ENCODE measurements at places on chromosomes 4 and X.

- DNase-seq: no peak
These were observed 48.6 kb downstream of the DCLK2 start for GRCh38 chr4:150126864-150127203.

GRCh38 chrX:109619771-109620170, 5.2 kb downstream of the KCNE5 start:
- DNase-seq: no peak

DNA sequence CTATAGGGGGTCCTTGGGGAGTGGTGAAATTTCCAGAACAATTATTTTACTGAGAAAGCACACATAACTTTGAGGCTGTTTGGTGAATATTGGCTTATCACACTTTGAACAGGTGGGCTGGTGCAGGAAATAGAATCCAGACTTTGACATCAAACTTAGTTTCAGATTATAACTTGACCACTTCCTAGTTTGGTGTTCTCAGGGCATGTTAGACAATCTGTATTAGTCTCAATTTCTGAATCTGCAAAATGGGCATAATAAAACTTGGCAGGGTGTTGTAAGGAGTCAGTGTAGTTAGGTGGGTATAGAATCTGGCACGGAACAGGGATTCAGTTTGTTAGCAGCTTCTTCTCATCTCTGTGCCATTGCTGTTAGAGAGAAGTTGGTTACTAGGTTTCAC, 43.3 kb upstream of the MBNL3 start:
- DNase-seq: no peak

DNA sequence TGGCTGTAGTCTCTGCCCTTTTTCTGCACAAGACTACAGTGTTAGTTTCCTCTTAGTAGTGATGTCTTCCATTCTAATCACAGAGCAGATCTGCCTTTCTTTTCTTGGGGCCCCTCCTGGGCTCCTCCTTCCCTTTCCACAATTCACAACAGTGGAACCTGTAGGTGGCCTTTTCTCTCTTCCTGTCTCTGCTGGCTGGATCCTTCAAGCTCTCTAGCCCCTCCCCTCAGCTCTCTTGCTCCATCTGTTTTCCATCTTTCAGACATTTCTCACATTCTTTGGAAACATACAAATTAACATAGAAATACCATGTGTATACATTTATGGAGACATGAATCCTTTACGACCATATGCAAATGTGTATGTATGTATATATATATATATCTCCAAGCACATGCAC, 304 bp upstream of the SPIN2A start:
- no peak for DNase-seq

DNA sequence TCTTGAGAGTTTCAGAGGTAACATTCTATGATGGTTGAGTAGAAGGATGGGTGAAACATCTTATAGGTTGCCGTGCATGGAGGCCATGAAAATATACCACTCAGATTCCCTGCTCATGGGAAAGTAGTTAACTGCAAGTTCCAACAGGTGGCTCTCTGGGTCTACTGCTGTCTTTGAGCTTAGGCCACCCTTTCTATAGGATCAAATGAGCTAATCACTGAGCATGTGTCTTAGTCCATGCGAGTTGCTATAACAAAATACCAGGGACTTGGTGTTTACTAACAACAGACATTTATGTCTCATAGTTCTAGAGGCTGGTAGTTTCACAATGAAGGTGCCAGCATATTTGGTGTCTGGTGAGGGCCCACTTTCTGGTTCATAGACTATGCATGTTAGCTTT, 144.8 kb upstream of the UNC5C start:
- DNase-seq: no peak

- DNase-seq: no peak
These were observed 101.6 kb downstream of the FAM193A start for GRCh38 chr4:2637956-2638552.

DNA sequence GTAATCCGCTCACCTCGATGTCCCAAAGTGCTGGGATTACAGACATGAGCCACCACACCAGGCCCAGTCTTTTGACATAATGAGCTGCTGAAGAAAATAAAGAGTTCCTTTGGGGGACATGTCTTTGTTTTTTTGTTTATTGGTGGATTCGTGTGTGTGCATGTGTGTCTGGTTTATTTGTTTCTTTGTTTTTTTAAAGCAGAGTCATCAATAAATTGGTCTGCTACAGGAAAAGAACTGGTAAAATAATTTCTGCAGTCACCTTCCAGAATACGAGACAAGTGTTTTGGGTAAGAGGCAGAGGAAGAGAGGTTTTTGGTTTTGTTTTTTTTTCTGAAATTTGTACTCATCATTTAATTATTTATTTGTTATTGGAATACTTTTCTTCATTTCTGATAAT, 51.5 kb upstream of the PPP3CA start:
- DNase-seq: no peak

GRCh38 chr4:682490-683172, 6.3 kb downstream of the SLC49A3 start:
- DNase-seq: no peak

- DNase-seq: no peak
These were observed 67.9 kb downstream of the KLHL34 start for GRCh38 chrX:21590012-21590776.

DNA sequence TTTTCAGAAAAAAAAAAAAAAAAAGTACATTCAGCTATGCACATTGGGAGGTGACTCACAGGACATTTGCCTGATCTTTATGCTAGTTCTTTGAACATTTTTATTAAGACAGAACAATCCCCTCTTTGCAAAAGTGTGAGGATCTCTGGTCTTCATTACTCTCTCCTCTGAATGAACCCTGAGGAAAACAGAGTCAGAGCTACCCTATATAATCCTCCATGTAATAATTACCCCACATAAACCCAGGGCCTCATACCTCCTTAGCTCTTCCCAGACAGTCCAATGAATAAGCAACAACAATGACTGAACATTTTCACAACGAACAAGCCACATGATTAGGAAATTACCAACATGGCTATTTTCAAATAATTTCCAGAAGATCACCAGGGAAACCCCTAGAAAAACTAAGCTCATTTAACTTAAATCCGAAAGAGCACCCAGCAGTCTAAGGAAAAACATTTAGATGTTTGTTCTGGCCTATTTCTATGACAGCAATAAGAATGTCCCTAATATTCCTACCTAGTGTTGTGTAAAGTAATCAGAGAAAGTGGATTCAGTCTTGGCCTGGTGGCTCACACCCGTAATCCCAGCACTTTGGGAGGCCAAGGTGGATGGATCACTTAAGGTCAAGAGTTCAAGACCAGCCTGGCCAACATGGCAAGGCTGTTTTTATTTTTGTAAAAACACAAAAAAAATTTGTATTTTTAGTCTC, 37.8 kb downstream of the TBC1D9 start:
- peak; percentile 78 for DNase-seq

DNA sequence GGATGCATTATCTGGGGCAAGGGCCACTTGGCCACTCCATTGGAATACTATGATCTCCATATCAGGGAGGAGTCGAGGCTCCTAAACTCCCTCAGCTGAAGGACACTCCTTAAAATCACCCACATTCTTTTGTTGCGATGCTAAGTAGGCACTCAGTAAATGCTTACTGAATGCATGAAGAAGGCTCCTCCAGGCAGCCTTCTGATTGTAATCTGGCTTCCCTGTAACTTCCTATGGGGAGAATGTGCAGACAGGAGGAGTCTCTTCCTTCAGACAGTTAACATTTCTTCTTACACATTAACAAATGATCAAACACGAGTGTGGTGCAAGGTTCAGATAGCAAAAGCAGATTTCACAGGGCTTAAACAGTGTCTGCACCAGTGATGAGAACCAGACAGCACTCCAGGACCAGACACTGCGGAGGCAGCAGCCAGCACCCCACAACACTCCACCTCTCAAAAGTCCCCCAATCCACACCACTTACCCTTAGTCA, 21.4 kb upstream of the USO1 start:
- DNase-seq: no peak

GRCh38 chr4:76758290-76758882, 139.6 kb downstream of the SOWAHB start:
- peak; percentile 80 for DNase-seq

GRCh38 chrX:99301990-99302389, 1108.1 kb downstream of the PCDH19 start:
- no peak for DNase-seq

DNA sequence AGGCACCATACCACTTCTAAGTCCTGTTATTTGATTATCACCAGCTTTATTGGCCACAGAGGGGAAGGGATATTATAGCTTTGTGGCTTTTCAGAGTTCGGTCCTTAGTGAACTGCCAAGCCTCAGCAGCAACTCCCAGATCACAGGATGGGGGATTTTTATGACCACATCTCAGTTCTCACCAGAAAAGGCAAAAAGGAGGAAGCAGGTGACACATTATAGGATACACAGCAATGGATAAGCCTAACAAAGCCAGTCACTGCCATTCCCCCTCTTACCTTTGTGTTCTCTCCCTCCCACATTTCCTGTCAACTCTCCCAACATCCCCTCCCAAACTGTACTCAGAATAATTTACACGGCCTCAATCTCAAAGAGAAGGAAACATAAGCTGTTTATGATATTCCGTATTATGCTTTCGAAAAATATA, 142.8 kb downstream of the MGST2 start:
- no peak for DNase-seq

GRCh38 chr4:105605493-105605892, 53.1 kb downstream of the ARHGEF38 start:
- peak; percentile 29 for DNase-seq

- DNase-seq: no peak
These were observed 114.5 kb downstream of the COL4A6 start for GRCh38 chrX:108323751-108324150.

DNA sequence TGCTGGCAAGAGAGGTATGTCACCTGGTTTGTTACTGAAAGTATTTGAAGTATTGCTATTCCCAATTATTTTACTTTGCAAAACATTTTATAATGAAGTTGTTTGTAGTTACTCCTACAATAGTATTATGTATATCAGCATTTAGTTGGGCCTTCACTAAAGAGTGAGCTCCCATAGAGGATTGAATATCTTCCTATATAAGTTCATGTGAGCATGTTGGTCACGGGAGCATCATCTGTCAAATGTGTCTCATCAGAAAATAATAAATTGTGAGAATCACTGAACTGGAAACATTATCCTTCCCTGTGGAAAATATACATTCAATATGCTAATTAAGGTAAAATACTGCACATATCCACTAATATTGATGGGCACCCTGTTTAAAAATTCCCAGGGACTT, 360.1 kb upstream of the ADGRL3 start:
- DNase-seq: no peak

DNA sequence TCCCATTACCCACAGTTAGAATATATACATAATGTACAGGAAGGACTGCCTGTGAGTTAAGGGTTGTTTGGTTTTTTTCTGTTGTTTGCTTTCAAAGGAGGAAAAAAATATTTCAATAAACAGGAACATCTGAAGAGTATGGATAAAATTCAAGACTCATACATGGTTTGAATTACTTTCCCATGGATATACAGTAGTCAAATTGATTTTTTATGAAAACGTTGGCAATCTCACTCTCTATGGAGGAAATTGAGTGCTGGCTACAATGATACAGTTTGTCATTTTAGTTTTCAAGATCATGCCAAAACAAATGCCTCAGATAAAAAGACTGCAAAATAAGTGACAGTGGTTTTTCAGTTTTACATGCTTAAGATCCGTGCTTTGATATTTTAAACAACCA, 116.6 kb downstream of the SH3RF1 start:
- no peak for DNase-seq

- DNase-seq: no peak
These were observed 115.2 kb downstream of the MBNL3 start for GRCh38 chrX:132373610-132374009.

GRCh38 chr4:22202975-22203710, 254.6 kb upstream of the KCNIP4 start:
- no peak for DNase-seq

DNA sequence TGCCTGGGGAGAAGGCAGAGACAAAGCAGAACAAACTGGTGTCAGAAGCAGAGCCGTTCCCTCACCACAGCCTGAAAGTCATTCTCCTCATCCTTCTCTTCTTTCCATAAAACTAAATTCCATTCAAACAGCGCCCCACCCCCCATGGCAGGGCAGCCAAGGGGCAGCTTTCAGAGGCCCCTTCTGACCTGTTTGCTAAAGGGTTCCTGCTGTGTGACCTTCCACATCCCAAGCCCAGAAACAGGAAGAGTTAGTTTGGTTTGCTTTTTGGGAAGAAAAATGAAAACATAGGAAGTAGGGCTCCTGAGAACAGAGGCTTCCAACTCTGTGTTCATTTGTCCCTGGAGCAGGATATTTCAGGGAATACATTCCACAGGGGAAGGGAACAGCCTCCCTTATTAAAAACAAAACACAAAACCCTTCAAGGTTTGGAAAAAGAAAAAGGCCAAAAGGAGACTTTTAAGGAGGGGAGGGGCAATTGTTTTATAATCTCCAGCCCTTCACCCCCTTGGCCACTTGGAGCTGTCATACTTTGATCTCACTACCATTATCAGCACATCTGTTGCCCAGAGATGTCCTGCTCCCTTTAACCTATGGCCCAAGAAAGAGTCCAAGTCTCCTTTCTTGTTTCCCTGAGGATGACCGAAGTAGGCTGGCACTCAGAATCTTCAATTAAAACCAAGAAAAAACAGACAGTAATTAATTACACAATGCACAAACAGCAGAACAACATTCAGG, 25.3 kb downstream of the STARD8 start:
- no peak for DNase-seq

GRCh38 chr4:94498502-94498901, 46.8 kb downstream of the PDLIM5 start:
- no peak for DNase-seq

GRCh38 chrX:69503782-69504625, at the start of gene NALF2:
NALF2 (plus strand) TSS chrX:69504326; CDS start chrX:69505283, 957 bp downstream.
- DNase-seq: no peak

DNA sequence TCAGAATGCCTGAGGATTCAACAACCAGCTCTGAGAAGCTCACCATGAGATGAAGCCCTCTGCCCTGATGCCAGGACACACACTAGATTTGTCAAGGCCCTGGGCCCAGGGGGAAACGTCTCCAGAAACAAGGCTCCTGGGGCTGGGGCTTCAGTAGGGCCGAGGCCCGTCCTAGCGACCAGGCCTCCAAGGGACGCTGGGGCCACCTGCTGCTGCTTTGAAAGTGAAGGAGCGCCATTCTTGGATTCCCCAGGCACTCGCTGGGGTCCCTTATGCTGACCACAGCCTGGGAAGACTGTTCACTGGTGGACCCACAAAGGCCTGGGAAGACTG, 23.9 kb downstream of the PDE6B start:
- no peak for DNase-seq

- DNase-seq: peak; percentile 3
These were observed 86.2 kb upstream of the PCDH10 start for GRCh38 chr4:133062851-133063250.

DNA sequence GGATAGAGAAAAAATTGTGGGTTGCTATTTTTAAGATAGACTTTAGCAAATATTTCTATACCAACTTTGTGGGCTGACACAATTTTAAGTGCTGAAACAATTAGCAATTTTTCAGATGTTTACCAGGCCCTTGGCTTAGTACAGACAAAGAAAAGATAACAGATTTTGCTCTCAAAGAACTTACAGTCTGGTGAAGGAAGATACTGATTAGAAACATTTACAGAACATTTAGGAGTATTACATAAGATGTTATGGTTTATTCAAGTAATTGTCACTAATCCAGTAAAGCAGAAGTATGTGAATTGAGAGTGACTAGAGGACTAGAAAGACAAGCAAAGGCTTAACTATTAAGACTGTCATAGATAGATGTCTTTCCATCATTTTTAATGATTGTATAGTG, 35.3 kb upstream of the NDUFC1 start:
- no peak for DNase-seq

- no peak for DNase-seq
These were observed 128.9 kb downstream of the MAB21L2 start for GRCh38 chr4:150710770-150711375.

GRCh38 chrX:134641346-134641745, 16.9 kb downstream of the PLAC1 start:
- no peak for DNase-seq

GRCh38 chr4:42420140-42420539, 22.9 kb downstream of the SHISA3 start:
- no peak for DNase-seq

Data from COLO829 (cell line).